ENCODE measurements at places on chromosomes 5 and 9. TPM values are rescaled to one million over a fixed set of nuclear protein-coding genes. Genes with fewer than 3 reads are reported as not detected.
A peak's percentile ranks its signal among the peaks of the same experiment; 100 is the strongest.

GRCh38 chr5:104297076-104297475, 734.5 kb upstream of the NUDT12 start:
- no peak for DNase-seq

- no peak for DNase-seq
Observed at GRCh38 chr5:38941912-38942311, 96.1 kb downstream of the OSMR start.

DNA sequence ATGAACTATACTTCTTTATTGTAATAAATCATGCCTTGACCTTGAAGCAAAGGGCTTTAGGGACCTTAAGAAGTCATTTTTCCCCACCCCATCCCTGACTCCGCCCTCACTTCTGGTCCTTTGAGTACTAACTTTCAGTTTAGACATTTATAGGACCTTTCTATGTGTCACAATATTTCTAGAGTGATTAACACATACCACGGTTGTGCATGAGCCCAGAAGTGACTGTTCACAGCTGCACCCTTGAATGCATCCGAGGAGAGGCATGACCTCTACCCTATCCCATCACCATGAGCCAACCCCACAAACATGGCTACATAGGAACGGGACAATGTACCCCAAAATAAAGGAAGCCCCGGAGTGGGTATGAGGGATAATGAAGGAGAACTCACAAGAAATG, 160.3 kb downstream of the HSD17B3 start:
- DNase-seq: no peak

- DNase-seq: no peak
Observed at GRCh38 chr5:16410338-16410737, 55.3 kb downstream of the ZNF622 start.

GRCh38 chr9:37449862-37450632, 15.2 kb downstream of the ZBTB5 start:
- DNase-seq: peak; percentile 32

- DNase-seq: peak; percentile 20
Observed at GRCh38 chr9:113609562-113610318, 146.2 kb downstream of the RGS3 start.

DNA sequence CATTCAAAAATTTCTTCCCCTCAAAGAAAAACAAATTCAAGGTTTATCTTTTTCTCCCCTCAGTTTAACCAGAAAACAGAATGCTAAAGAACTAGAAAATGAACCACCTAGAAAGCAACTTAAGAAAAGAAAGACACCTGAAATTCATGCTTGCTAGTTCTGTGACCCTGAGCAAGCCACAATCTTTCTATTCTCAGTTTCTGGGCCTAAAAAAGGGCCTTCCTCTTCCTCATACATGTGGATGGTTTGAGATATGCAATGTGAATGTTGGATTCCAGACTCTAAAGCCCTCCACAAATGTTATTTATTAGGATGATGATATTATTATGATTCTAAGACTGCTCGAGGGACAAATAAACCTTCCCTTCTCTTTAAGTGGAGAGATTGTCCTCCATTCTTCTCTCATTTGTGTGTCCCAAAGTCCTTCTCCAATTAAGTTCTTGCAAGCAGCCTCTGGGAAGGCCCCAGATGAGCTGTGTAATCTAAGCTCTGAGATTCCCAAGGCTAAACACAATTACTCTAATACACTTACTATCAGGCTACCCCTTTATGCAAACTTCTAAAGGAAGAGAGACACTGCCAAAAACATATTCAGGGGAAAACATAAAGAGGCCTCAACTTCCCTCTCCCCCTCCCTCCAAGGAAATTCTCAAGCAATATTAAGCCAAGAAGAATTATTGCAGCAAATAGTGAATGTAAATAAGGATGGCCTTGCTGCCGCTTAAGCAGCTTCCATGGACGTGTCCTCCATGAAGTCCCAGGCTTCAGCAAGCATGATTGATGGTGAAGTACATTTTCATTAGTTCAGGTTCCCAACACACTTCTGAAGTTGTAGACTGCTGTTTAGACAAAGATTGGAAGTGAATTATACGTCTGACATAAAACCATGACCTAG, 80.2 kb downstream of the PRKACG start:
- DNase-seq: no peak

DNA sequence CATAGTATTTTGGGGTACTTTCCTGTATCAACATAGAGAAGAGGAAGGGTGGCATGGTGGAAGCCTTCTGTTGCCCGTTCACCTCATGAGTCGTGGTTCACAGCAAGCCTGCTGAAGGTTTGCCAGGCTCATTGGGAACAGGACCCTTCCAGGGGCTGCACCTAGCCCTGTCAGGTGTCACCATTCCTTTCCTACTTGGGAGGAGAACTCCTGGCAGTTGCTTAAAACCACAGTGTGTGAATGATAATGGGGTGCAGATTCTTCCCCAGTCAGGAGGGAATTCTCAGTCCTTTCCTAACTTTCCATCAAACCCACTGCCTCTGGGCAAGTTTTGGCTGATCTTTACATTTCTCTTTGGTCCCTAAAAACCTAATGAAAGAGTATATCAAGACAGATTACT, 99.4 kb upstream of the CTNND2 start:
- no peak for DNase-seq

DNA sequence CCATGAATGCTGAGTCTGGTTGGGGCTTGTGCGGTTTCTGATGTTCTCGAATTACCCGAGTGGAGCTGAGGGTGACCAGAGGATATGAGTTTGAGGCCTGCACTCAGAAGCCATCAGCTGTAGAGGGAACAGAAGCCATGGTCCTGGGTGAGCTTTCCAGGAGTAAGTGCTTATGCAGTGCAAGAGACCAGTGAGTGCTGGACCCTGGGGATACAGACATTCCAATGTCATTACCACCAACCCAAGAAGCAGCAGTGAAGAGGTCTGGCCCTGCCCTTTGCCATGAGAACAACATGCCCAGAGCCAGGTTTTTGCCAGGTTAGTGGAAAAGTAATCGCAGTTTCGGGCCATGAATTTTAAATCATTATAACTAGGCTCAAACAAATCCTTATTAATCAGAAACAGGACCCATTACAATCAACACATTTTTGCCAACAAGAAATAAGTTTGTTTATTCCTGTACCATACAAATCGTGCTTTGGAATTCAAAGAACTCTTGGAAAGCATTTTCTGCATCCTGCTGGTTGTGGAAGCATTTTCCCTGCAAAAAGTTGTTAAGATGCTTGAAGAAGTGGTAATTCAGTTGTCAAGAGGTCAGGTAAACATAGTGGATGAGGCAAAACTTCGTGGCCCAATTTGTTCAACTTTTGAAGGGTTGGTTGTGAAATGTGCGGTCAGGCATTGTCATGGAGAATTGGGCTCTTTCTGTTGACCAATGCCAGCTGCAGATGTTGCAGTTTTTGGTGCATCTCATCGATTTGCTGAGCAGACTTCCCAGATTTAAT, 154.6 kb downstream of the SYK start:
- DNase-seq: no peak

- no peak for DNase-seq
Observed at GRCh38 chr5:43497311-43498104, 13.8 kb upstream of the TMEM267 start.

DNA sequence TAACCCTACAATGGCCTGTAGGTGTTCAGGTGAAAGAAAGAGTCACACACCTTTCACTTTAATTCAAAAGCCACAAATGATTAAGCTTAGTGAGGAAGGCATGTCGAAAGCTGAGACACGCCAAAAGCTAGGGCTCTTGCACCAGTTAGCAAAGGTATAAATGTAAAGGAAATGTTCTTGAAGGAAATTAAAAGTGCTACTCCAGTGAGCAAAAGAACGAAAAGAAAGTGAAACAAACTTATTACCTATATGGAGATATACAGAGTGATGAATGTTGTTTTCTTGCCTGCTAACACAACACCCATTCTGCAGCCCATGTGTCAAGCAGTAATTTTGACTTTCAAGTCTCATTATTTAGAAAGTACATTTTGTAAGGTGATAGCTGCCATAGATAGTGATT, 254.2 kb upstream of the SLC24A2 start:
- DNase-seq: no peak

- no peak for DNase-seq
Observed at GRCh38 chr9:123131993-123132392, 98.5 kb downstream of the GPR21 start.

GRCh38 chr9:120715389-120715924, 1.2 kb upstream of the MEGF9 start:
- DNase-seq: no peak

GRCh38 chr5:42595597-42595996, 161.0 kb upstream of the CCDC152 start:
- DNase-seq: no peak

DNA sequence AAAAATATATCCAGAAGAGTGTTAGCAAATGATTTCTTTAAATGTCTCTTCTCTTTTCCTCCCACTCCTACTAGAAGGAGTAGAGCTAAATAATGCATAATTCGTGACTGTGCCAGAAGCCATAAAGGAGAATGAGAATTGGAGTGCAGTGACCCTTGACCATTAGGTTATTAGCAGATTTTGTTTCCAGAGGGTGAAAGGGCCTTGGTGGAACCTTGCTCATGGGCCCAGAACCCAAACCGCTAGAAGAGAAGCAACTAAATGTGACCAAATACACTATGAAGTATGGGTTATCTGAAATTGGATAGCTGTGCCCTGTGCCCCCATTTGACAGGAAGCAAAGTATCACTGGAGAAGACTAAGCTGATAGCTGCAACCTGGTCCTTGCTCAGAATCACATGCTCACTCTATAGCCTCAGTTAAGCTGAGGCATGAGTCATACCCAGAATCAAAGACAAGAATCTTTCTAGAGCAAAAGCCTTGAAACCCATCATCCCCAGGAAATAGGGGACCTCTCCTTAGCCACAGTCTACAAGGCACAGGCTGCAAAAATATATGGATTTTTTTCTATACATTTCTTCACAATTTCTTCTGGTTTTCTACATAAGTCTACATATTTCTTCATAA, 36.3 kb downstream of the CAPSL start:
- no peak for DNase-seq

DNA sequence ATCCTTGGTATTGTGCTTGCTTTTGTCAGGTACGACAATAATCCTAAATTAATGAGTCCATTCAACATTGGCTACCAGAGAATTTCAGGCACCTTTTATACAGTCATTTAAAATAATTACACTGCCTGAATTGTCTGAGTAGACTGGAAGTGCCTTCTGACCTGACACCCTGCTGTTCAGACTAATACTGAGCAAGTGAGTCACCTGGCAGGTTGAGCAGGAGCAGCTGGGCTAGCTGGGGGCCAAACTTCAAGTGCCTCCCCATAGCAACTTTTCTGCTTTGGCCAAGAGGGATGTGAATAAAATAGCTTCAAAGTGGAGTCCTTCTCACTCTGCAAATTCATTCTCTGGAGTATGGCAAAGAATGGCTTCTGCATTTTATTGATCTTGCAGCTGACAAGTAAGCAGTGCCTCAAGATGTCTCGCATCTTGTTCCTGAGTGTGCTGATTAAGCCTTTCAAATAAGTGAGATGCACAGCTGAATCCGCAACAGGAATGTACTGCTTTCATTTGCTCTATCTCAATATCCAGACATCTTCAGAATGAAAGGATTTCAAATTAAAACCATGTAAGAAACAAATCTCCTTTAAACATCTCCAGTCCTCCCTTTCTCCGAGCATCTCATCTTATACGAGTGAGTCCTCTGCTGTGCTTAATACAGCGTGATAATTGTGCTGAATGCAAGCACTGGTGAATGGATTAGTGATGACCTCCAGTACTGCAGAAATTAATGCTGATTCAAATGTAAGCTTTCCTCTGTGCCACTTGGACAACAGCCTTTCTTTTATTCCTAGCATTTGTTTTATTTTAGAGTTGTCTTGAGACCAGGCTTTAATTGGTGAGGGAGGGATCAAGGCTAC, 271.2 kb downstream of the EDIL3 start:
- DNase-seq: no peak

- DNase-seq: no peak
Observed at GRCh38 chr5:52491071-52491787, 296.5 kb upstream of the ITGA1 start.

DNA sequence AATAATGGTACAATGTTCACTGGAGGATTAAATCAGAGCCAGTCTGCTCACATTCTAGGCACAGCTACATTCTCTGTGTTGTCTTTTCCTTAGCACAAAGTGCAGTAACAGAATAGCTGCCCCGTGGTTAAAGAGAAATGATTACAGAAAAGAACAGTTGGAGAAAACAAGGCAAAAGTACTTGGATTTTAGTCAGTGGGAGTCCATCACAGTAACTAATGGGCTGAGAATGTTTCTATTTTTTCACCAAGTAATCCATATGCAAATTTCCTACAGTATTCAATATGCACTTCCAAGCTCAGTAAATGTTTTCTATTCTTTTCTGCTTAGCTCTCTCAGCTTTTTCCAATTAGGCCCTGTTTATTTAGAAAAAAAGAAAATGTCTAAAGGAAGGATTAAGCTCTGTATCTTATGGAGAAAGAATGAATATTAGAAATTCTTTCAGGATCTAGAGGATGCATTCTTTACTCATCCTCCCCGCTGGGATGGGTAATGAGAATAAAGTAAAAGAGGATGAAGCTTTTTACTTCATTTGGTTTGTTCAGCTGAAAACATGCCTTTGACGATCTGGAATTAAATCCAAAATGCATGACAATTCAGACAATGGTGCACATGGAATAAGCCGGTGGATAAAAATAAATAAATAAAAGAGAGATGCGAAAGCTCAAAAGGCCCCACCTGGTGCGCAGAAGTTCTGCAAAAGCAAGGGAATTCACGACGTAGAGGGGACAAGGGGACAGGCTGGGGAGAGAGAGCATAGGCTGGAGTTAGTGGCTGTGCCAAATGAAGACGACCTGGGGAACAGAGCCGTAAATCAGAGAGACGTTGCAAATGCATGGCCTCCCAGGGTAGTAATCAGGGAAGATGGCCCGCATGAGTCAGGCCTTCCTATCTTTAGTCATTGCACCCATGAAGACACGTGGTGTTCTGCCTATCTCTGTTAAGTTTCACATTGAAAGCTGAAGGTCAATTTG, 345.2 kb downstream of the GLIS3 start:
- no peak for DNase-seq

DNA sequence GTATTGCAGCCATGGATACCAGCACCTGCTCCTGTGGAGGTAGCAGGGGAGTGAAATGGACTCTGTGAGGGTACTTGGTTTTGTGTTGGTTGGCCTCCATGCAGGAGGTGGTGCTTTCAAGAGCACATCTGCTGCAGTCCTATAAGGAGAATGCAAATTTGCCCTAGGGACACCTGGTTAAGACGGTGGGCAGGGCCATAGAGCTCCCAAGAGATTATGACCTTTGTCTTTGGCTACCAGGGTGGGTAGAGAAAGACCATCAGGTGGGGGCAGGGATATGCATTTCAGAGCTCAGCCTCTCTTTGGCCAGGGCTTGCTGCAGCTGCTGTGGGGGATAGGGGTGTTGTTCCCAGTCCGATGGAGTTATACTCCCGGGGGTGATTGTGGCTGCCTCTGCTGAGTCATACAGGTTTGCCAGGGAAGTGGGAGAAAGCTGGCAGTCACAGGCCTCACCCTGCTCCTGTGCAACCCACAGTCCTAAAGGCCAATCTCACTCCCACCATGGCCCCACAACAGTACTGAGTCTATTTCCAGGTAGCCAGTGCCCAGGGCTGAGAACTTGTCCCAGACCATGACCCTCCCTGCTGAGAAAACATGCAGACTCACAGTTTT, 14.0 kb upstream of the PDLIM4 start:
- no peak for DNase-seq

GARIN3 gene
- total RNA-seq: not detected

AK1 gene
- 28.4 TPM for total RNA-seq

SCGB3A2 gene
- total RNA-seq: not detected

RANBP3L gene
- 14.7 TPM for total RNA-seq

RLN2 gene
- total RNA-seq: not detected

RAD1 gene
- total RNA-seq: 48.4 TPM

DNM1 gene
- total RNA-seq: 71.7 TPM

ATOSB gene
- total RNA-seq: 11.4 TPM
